ENCODE measurements at places on chromosomes 5 and 9. TPM values are rescaled to one million over a fixed set of nuclear protein-coding genes. Genes with fewer than 3 reads are reported as not detected.

Gene LOX
- total RNA-seq = 14.0 TPM

Gene RNF38
- 8.9 TPM for total RNA-seq

DNA sequence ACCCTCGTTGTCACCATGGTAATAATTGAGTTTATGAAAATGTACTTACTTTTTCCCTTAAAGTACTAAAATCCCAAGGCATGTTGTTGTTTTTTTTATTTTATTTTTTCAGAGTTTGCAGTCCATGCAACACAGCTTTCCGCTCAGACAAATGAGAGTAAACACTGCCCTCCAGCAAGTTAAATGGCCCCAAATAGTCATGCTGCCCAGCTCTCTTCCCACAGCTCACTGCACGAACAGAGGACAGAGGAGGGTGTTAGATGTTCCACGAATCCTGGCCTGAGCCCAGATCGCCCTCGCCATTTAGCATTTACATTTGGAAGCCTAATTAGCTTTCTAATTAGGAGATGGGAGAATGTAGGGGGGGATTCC, 1.9 kb downstream of the NIM1K start:
- H3K36me3 ChIP-seq = no peaks in the 10 kb centered on the region
- DNase-seq = no peak
- no peaks in the 10 kb centered on the region for H3K27me3 ChIP-seq
- no peak overlapping the region for H3K27ac ChIP-seq
- H3K4me3 ChIP-seq = no peak overlapping the region

Gene CEP78
- total RNA-seq = 9.6 TPM

Gene CXCL14
- total RNA-seq = 17.9 TPM

Gene LRRC14B
- total RNA-seq = not detected

Gene KCNIP1
- 0.99 TPM for total RNA-seq

Gene ANKRD34B
- not detected for total RNA-seq

- no peak overlapping the region for H3K27ac ChIP-seq
- H3K36me3 ChIP-seq = no peaks in the 10 kb centered on the region
- H3K27me3 ChIP-seq = no peaks in the 10 kb centered on the region
- no peak for DNase-seq
- no peak overlapping the region for H3K4me3 ChIP-seq
Measured at GRCh38 chr5:136992796-136993489, 506.2 kb downstream of the SPOCK1 start.

Gene MYOZ3
- total RNA-seq = 0.26 TPM

DNA sequence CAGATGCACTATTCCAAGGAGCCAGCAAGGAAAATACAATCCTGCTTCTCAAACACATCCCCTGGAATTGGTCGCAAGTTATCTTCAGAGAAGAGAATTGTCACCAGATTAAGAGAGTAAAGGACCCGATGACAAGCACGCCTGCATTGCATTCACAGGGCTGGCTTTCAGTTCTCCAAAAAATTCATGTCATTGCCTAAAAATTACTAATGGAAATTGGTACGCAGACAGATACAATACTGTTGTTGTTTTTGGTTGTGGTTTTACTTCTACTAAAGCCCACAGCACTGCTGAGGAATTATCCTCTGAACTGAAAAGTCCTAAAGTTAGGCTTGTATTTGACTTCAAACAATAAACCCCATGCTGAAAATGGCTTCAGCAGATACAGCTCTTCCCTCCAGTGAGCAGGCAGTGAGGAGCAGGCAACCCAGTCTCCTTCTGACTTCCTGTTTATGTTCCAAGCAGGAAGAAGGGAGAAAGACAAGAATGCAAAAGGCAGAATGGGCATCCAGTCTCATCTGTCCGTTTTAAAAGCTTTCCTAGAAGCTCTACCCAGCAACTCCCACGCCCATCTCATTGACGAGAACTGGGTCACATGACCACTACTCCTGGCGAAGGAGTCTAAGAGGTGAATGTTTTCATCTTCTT, 80.6 kb upstream of the ZNF366 start:
- H3K4me1 ChIP-seq = no peaks in the 10 kb centered on the region
- no peak overlapping the region for H3K27ac ChIP-seq
- H3K27me3 ChIP-seq = no peaks in the 10 kb centered on the region
- no peaks in the 10 kb centered on the region for H3K36me3 ChIP-seq
- no peak overlapping the region for H3K4me3 ChIP-seq
- no peak for DNase-seq

Gene SLIT3
- 6.7 TPM for total RNA-seq

Gene PCDHB7
- 0.52 TPM for total RNA-seq

Gene PLPP6
- 16.2 TPM for total RNA-seq

Gene TMEM215
- not detected for total RNA-seq

DNA sequence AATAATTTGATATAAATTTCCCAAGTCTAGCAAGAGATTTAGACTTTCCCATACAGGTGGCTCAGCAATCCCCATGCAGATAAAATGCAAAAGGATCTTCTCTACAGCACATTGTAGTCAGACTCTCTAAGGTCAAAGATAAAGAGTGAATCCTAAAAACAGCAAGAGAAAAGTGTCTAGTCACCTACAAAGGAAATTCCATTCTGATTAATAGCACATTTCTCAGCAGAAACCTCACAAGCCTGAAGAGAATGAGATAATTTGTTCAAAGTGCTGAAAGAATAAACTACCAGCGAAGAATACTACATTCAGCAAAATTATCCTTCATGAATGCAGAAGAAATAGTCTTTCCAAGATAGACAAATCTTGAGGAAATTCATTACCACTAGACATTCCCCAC, 493.3 kb downstream of the PRELID2 start:
- no peaks in the 10 kb centered on the region for H3K36me3 ChIP-seq
- no peaks in the 10 kb centered on the region for H3K27me3 ChIP-seq
- peaks cover 8% of the 10 kb centered on the region for H3K4me1 ChIP-seq
- no peak for DNase-seq

Gene QRFP
- total RNA-seq = not detected

Gene GLDC
- total RNA-seq = not detected

- no peaks in the 10 kb centered on the region for H3K36me3 ChIP-seq
- H3K27ac ChIP-seq = no peak overlapping the region
- no peak for DNase-seq
- no peaks in the 10 kb centered on the region for H3K4me1 ChIP-seq
- H3K4me3 ChIP-seq = no peak overlapping the region
Measured at GRCh38 chr5:144060598-144060997, 109.9 kb downstream of the YIPF5 start.

Gene BAAT
- 2.6 TPM for total RNA-seq

- H3K27ac ChIP-seq = no peak overlapping the region
- no peak for DNase-seq
- peaks cover 3% of the 10 kb centered on the region for H3K27me3 ChIP-seq
- H3K36me3 ChIP-seq = no peaks in the 10 kb centered on the region
- peaks cover 26% of the 10 kb centered on the region for H3K4me1 ChIP-seq
Measured at GRCh38 chr5:124685404-124685930, 61.0 kb downstream of the ZNF608 start.

DNA sequence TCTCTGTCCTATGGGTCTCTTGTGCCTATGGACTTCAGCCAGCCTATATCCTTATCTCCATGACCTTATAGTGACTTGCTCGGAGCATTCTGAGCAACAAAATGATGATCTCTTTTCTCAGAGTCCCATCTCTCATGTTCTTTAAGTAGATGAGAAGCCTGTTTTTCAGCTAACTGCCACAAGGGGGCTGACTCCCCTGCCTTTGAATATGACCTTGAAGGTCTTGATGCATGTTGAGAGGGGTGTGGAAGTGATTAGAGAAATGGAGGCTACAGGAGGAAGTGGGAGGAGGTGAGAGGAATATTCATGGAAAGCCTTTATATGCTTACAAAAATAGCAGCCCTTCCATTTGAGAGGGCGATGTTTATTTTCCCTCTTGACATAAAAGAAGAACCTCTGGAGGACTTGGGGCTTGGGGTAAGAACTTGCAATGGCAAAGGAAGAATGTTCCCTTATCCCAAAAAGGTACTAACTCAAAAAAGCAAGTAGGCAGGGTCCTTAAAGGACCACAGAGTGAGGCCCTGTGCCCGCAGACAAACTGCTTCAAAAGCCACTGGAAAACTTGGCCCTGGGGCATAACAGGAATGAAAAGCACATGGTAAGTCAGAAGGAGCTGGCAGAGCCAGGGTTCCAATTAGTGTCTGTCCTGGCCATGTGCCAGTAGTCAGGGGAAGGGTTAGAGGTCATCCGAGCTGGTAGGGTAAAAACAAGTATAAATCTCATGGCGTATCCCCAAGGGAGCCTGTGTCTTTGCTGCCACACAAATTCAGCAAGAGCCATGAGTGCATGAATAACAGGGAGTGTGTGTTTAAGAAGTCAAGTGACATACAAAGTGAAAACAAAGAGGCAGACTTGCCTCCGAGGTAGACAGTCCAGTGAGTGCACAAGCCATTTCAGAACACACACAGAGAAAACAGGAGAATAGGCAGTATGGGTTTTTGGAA, 39.1 kb downstream of the FGD3 start:
- H3K27ac ChIP-seq = no peak overlapping the region
- H3K4me3 ChIP-seq = no peak overlapping the region
- no peak for DNase-seq
- H3K27me3 ChIP-seq = no peaks in the 10 kb centered on the region

Gene EIF4E1B
- total RNA-seq = 0.26 TPM

DNA sequence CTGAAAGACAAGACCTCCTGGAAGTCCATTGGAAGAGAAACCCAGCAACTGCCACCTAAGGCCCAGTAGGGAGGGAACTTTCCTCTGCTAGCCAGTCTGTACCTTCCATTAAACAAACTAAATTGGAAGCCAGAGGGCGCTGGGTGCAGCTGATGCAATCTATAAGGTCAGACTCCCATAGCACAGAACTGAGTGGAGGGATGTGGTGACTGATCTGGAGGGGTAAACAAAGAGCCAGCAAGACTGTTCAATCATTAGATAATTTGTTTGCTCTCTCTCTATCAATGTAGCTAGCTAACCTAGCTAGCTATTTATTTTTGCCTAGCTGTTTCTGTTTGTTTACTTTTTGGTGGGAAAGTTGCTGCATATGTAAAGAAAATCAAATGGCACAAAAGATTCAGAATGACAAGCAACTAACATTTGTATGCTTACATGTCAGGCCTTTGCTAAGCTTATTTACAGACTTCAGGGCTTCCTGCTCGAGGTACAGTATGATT, 291.8 kb upstream of the DAB2 start:
- H3K27me3 ChIP-seq = no peaks in the 10 kb centered on the region
- DNase-seq = peak; percentile 82
- no peaks in the 10 kb centered on the region for H3K36me3 ChIP-seq
- H3K27ac ChIP-seq = peak overlapping the region; percentile 54
